Astrocyte (in vitro differentiated cells and primary cell): ENCODE measurements at places on chromosomes 2 and 18.

GRCh38 chr18:34224423-34225217 is at the start of gene NOL4:
NOL4 (minus strand) TSS chr18:34224913; CDS start chr18:34223253, 1,660 bp downstream.
- DNase-seq = peak; percentile 37

- no peak for DNase-seq
These were observed 8.6 kb upstream of the ARMC9 start for GRCh38 chr2:231189571-231190495.

GRCh38 chr2:144154205-144154604 is 365.7 kb downstream of the ZEB2 start:
- no peak for DNase-seq

GRCh38 chr2:55063713-55064323 is 13.6 kb upstream of the RTN4 start:
- no peak for DNase-seq

DNA sequence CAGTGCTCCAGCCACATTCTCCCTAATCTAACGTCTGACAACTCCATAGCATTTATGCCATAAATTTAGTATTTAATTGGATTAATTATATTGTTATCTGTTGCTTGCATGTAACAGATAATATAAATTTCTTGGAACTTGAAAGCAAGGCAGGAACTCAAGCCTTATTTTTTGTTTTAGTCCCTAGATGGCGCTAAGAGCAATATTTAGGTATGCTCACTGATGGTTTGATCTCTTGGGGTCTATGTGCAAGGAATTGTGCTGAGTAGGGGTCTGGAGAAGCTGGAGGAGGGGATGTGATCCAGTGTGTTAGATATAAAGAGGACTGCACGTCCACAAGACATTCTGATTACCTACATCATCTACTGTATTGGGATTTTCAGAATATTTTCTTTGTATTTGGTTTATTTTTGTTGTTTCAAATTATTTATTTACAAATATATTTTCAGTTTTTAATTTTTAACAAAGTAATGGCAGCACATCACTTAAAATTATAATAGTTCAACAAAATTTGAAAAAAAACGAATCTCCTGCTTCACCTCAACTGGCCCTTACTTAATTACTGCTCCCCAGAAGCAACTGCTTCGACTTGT is 32.8 kb downstream of the KATNAL2 start:
- no peak for DNase-seq

GRCh38 chr2:100237770-100238169 is 84.5 kb downstream of the LONRF2 start:
- DNase-seq = no peak

DNA sequence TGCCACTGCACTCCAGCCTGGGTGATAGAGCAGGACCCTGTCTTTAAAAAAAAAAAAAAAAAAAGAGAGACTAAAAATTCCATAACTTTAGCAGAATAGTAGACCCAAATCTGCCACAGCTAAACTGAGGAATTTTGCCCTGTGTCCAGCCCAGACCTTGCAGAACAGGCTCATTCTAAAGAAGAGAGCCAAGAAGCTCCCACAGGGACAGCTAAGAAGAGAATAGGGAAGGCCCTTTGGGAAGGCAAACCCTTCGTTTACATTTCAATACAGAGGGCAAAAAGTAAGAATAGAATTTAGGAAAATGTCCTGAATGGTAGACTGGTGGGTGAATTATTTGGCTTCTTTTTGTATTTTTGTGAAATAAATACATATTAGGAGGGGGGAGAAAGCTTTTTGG is 21.5 kb upstream of the BZW1 start:
- DNase-seq = no peak

DNA sequence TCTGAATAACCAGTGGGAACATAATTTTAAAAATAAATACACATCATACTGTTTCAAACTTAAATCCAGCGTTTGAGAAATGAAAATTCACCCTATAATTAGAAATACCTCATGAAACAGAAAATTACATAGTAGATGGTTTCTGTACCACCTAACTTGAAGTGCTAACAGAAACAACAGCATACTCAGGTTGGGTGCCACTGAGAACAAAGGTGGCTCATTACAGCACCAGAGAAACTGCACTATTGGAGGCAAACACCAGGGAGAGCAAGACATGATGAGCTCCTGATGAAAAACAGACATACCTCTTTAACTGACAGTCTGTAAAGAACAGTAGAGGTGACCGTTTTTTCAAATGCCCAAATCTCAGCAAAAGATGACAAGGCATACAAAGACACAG is 12.6 kb downstream of the SULT1C4 start:
- no peak for DNase-seq

- no peak for DNase-seq
These were observed 42.8 kb upstream of the KLF11 start for GRCh38 chr2:10000541-10000940.

DNA sequence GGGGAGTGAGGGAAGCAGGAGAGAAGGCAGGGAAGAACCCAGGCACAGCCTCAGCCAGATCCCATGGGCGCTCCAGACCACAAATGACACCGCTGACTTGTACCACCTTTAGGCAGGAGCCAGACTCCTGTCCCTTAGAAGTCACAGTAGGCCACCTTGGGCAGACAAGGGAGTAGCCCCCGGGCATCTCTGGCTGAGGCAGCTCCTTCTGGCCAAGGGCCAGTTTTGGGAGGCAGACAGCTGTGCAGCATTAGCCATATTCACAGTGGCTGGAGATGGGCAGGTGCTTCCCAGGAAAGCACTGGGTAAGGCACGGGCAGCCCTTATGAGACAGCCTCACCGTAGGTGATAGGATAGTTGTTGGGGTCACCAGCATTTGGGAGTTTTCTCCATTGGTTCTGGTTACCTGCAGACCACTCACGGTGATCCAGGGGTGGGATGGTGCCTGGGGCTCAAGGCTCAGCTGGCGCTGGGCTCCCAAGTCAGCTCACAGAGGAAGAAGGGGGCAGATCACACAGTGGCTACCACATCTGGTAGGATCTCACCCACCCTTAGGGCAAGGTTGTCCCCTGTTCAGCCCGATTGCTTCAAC is 2.1 kb downstream of the ASTL start:
- no peak for DNase-seq

- peak; percentile 52 for DNase-seq
These were observed 285.1 kb downstream of the MTX2 start for GRCh38 chr2:176554101-176555048.

DNA sequence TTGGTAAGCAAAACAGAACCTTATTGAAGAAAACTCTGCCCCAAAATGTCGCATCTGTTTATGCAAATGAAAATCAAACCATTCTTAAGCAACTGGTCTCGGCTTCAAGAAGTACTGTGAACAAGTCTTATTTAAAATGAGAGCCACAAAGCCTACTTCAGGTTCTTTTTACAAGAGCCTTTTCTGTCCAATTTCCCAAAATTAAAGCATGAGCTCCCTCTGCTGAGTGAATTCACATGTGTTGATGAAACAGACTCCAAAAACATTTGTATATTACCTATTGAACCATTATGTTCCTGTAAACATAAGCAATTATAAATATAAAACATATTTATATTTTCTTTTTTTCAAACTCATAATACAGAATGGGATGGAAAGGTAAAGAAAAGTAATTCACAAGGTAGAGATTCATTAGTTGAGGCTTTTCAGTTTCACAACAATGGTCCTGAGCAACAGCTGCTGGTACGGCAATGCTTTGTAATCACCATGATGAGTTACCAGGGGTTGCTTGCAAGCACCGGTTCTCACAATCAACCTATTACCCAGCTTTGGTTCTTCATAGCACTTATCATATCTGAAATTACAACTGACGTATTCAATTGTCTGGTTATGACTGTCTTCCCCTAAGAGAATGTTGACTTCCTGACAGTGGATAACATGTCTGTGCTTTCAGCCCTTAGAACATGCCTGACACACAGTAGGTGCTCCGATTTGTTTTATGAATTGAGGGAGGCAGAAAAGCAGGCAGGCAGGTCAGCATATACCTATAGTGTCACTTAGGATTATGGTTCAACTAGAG is 108.4 kb upstream of the BZW1 start:
- peak; percentile 49 for DNase-seq

DNA sequence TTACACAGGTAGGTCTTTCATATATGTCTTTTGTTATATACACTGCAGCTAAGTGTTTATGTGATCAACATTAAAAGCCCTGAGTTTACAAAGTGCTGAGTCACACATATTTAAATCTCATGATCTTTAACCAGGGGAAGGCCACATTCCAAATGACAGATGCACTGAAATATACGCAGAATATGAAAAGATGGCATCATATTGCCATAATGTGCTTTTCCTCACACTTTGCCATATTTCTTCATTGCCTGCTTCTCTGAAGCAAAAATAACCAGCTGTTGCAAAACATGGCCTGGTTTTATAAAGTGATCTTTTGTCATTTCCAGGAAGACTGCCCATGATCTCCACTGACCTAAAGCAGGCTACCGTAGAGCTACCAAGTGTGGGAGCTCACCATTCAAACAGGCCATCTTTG is 93.5 kb upstream of the MAPRE2 start:
- peak; percentile 48 for DNase-seq

GRCh38 chr2:2742726-2743125 is 411.7 kb upstream of the MYT1L start:
- DNase-seq = peak; percentile 6

DNA sequence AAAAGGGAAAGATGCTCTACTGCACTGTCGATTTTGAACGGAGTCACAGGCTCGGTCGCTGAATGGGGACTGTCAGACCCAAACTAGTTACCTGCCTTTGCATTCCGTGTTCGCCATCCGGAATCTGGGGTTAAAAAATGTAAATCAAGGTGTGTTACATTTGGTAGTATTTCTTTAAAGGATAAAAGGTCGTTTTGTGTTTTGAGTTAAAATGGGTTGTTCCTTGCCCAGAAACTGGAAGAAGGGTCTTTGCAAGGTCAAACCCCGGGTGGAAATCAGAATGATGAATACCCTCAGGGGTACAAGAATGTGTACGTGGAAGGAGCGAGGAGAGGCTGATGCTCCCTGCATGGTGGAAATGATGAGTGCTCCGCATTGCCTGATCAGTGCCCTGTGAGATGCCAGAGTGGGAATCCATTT is 1.0 kb downstream of the VSNL1 start:
- DNase-seq = no peak

DNA sequence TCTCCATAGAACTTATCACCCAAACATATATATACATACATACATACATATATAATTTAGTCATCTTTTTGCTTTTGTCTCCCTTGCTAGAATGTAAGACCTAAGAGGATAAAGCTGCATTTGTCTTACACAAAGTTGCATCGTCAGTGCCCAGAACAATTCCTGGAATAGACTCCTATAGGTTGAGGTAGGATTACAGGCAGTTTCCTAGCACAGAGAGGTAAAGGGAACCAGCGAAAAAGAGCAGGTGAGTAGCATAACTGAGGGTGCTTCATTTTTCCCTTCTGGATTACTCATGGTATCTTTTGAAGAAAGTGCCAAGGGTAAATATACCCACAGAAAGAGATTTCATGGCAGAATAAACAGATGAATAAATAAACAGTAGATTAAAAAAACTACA is 68.1 kb upstream of the AMMECR1L start:
- DNase-seq = no peak
